ENCODE measurements at places on chromosomes 5 and 9. TPM values are rescaled to one million over a fixed set of nuclear protein-coding genes. Genes with fewer than 3 reads are reported as not detected.

The HSPB3 gene
- 6.1 TPM for total RNA-seq

The ECSCR gene
- not detected for total RNA-seq

The IRX1 gene
- total RNA-seq: not detected

The SIT1 gene
- total RNA-seq: under 0.01 TPM

The PRLR gene
- 3.5 TPM for total RNA-seq

The PTGS1 gene
- total RNA-seq: 10.4 TPM

The BAAT gene
- total RNA-seq: under 0.01 TPM

The LPAR1 gene
- total RNA-seq: 54.4 TPM

The CD274 gene
- 10.3 TPM for total RNA-seq

The DMGDH gene
- 4.5 TPM for total RNA-seq

The FLT4 gene
- total RNA-seq: under 0.01 TPM

The PCDHB15 gene
- total RNA-seq: under 0.01 TPM

The BASP1 gene
- 126 TPM for total RNA-seq

The RNF208 gene
- not detected for total RNA-seq

The OTP gene
- total RNA-seq: not detected

The CDH18 gene
- total RNA-seq: under 0.01 TPM

The LCN15 gene
- total RNA-seq: not detected

The TMEM215 gene
- not detected for total RNA-seq

The BTNL8 gene
- not detected for total RNA-seq

The TRPM6 gene
- total RNA-seq: under 0.01 TPM

The ZNF366 gene
- total RNA-seq: under 0.01 TPM

The EIF4E1B gene
- total RNA-seq: not detected

The GARIN3 gene
- not detected for total RNA-seq

The SLC28A3 gene
- total RNA-seq: 0.43 TPM

The SCGB3A1 gene
- total RNA-seq: not detected

The PCDHB16 gene
- under 0.01 TPM for total RNA-seq

The ALG2 gene
- 55.4 TPM for total RNA-seq

The SPATA31A6 gene
- not detected for total RNA-seq

The CHSY3 gene
- 9.9 TPM for total RNA-seq

The CD180 gene
- not detected for total RNA-seq

The FAM81B gene
- not detected for total RNA-seq

The IL5 gene
- not detected for total RNA-seq

The IRX4 gene
- not detected for total RNA-seq

The MAMDC4 gene
- total RNA-seq: 3.0 TPM

The ADGRD2 gene
- total RNA-seq: not detected

The STPG3 gene
- not detected for total RNA-seq

The CSF1R gene
- total RNA-seq: under 0.01 TPM

The SMIM33 gene
- not detected for total RNA-seq

The PDLIM4 gene
- 97.2 TPM for total RNA-seq

The MACIR gene
- total RNA-seq: 31.5 TPM

The ARSB gene
- 26.1 TPM for total RNA-seq

The LURAP1L gene
- 49.0 TPM for total RNA-seq

The CAMK2A gene
- total RNA-seq: 1.3 TPM

The TAF1L gene
- not detected for total RNA-seq

The TAF11L3 gene
- not detected for total RNA-seq

The CSNK1A1 gene
- 386 TPM for total RNA-seq

The SLC6A7 gene
- under 0.01 TPM for total RNA-seq

The PCDHB3 gene
- 0.43 TPM for total RNA-seq

The BNC2 gene
- 41.6 TPM for total RNA-seq

The ARID3C gene
- total RNA-seq: not detected

The CCNJL gene
- total RNA-seq: 0.86 TPM

The LRRC70 gene
- 1.3 TPM for total RNA-seq

The ROPN1L gene
- total RNA-seq: 0.32 TPM

The FBP1 gene
- not detected for total RNA-seq

Measured in fibroblast of villous mesenchyme (primary cell).